ENCODE measurements at places on chromosomes 6 and 20.

- H3K27me3 ChIP-seq: no peaks in the 10 kb centered on the region
- DNase-seq: no peak
- H3K27ac ChIP-seq: no peak overlapping the region
- peaks cover 55% of the 10 kb centered on the region for H3K36me3 ChIP-seq
- H3K4me1 ChIP-seq: no peaks in the 10 kb centered on the region
Measured at GRCh38 chr6:73476723-73477122, 15.2 kb downstream of the MTO1 start.

DNA sequence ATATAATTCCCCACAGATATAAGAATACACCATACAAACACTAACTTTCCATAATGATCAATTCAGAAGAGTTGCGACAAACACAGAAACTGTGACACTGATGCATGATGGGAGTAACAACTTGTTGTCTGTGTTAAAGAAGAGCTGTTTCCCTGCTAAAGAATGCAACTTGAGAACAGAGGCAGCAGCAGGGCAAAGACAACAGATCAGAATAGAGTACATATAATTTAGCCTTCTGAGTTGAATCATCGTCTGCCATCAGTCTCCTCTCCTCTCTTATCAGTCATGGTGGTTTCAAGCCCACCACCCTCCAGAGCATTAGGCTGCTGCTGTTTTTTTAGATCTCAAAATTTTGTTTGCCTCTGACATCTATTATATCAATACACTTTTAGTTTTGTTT, 280.4 kb downstream of the UBE3D start:
- H3K4me1 ChIP-seq: no peaks in the 10 kb centered on the region
- no peak overlapping the region for H3K27ac ChIP-seq
- H3K4me3 ChIP-seq: no peak overlapping the region
- no peak for DNase-seq
- no peaks in the 10 kb centered on the region for H3K36me3 ChIP-seq

- DNase-seq: peak; percentile 81
- H3K4me1 ChIP-seq: peaks cover 57% of the 10 kb centered on the region
Measured at GRCh38 chr6:111759836-111760785, 113.1 kb downstream of the FYN start.

DNA sequence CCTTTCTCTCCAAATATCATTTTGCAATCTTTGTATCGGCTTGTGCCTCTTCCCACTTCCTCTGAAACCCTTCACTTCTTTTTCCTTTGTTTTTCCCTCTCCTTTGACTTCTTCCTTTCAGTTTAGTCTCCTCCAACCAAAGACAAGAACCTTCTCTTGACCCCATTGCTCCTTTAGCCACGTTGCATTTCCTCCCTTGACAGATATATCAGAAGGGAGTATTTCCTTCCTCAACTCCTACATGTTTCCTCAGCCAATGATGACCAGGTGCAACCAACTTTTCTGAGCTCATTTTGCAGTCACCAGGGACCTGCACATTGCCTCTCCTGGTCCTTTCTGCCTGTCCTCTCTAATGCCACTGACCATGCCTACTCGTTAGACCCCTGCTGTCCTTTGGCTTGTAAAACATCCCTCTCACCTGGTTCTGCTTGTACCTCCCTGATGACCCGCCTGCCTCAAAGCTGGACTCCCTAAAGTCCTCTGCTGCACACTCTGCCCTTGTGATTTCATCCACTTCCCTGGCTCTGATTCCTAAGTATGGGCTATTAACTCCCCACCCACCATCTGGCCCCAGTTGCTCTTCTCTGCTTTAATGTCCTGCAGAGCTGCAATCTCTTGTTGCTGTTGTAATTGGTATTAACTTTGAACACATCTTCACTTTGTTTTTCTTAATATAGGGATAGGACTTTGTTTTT, 27.4 kb downstream of the SLC22A16 start:
- H3K27ac ChIP-seq: no peak overlapping the region
- no peaks in the 10 kb centered on the region for H3K36me3 ChIP-seq
- no peaks in the 10 kb centered on the region for H3K4me1 ChIP-seq

DNA sequence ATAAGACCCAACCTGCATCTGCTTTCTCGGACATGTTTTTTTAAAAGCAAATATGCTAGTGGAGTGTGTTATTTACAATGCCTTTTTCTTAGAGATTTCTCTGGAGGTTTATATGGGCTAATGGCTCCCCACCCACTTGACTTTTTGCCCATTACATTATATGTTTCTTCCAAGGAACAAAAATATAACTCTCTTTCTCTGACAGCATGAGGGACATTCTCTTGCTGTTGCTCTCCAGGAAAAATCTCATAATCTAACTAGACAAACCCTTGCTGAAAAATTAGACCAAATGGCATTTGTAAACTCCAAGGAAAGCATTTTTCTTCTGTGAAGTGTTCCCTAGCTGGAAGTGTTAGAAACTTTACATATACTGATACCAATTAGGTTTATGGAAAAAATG, 213.7 kb downstream of the PRL start:
- H3K36me3 ChIP-seq: no peaks in the 10 kb centered on the region
- peak; percentile 69 for DNase-seq
- H3K4me1 ChIP-seq: peaks cover 7% of the 10 kb centered on the region
- no peaks in the 10 kb centered on the region for H3K27me3 ChIP-seq
- no peak overlapping the region for H3K4me3 ChIP-seq

GRCh38 chr6:49563006-49563886, 12.8 kb downstream of the C6orf141 start:
- H3K4me1 ChIP-seq: no peaks in the 10 kb centered on the region
- no peak overlapping the region for H3K4me3 ChIP-seq
- H3K27me3 ChIP-seq: no peaks in the 10 kb centered on the region
